ENCODE measurements at places on chromosomes 7 and 10.

- no peak for DNase-seq
These were observed 127.5 kb downstream of the PARD3 start for GRCh38 chr10:34687434-34688210.

GRCh38 chr10:114557854-114558253, 100.2 kb downstream of the ABLIM1 start:
- DNase-seq: no peak

DNA sequence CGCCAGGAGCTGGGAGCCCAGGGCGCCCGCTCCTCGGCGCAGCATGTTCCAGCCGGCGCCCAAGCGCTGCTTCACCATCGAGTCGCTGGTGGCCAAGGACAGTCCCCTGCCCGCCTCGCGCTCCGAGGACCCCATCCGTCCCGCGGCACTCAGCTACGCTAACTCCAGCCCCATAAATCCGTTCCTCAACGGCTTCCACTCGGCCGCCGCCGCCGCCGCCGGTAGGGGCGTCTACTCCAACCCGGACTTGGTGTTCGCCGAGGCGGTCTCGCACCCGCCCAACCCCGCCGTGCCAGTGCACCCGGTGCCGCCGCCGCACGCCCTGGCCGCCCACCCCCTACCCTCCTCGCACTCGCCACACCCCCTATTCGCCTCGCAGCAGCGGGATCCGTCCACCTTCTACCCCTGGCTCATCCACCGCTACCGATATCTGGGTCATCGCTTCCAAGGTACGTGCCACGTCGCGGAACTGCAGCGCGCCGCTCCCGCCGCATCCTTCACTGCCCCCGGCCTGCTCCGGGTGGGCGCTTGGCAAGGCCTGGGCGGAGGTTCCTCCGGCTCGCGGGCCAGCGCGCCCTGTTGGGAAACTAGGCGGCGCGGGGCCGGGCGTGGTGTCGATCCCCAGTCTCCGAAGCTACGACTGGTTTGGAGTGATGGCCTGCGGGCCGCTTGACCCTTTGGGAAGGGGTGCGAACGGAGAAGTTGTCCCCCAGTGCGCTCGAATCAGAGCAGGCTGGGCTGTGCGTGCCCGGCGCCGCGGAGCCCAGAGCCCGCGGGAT, 868 bp downstream of the EMX2 start:
- DNase-seq: no peak

DNA sequence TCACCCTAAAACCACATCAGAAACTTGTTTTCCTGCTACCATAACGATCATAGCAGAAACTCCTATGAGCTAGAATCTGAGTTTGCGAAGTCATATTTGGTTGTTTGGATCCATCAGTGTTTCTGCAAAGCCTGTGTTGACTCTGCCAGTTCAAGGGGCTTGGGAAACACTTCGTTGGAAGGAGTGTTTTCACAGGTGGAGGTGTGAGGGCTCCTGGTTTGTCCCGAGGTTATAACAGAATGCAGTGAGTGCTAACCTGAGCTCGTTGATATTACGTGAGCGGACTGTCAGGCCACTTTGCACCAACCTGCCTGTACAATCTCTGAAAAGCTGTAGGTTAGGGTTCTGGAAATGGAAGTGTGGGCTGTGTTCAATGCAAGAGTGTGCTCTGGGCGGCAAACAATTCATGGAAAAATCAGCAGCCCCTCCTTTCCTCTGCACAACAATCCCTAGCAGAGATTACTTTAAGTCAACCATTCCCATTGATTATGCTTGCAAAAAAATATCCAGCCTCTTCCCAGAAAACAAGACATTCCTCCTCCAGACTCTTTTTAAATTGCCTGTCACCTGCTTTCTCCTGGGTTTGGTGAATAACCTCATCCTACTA, 622.0 kb downstream of the TYW1 start:
- DNase-seq: no peak

DNA sequence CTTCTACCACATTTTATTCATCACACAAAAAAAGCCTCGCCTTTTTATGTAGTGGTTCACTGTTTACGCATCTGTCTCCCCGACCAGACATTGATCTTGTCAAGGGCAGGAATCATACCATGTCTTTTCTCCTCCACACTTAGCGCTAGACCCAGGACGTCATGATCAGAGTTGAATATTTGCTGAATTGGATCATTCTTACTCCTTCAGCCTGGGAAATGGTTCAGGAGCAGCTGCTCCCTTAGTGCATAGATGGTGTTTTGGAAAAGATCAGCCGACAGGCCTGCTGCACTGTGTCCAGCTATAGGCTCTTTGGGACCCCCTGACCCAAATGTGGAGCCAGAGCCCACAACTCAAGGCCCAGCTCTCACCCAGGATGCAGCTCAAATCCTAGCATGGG, 249.1 kb upstream of the TMEM72 start:
- no peak for DNase-seq

DNA sequence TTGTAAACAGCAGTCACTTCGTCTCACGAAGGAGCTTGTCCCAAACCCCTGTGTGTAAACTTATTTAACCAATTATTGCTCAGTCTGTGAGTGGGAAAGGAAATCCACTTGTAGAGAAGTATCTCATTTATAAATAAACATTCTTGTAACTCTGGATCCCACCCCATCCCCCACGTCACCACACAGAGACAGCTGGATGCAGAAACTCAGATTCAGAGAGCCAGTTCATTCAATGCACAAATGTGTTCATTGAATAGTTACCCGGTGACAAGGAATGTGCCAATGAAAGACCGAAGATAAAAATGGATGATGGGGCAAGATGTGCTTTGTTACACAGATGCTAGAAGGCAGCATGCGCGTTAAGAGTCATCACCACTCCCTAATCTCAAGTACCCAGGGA, 8.3 kb upstream of the OCM start:
- no peak for DNase-seq

DNA sequence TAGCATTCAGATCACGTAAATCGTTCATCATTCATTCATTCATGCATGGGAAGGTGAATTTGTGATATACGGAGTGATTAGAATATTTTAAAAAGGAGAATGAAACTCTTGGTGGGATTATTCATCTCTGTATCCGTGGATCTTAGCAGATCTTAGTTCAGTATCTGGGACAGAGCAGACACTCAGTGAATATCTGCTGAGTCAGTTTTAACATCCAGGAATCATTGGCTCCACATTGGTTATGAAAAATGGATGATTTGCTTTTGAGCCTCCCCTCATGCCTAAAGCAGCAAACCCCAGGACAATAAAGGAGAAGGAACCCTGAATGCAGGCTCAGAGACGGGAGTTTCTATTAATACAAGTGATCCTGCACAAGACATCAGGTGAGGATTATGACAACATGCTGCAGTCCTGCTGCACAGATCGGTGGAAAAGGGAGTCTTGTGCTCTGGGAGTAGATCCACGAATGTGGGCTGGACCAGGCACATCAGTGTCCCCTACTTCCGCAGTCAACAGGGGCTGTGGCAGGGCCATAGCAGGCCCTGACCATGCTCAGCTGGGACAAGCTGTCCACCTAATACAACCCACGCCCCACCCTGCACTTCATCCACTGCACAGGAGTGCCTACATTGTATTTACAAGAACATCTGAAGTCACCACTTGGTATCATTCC, 26.9 kb upstream of the FIGNL1 start:
- no peak for DNase-seq

GRCh38 chr7:6576024-6576866, 1.0 kb upstream of the ZDHHC4 start:
- DNase-seq: no peak

DNA sequence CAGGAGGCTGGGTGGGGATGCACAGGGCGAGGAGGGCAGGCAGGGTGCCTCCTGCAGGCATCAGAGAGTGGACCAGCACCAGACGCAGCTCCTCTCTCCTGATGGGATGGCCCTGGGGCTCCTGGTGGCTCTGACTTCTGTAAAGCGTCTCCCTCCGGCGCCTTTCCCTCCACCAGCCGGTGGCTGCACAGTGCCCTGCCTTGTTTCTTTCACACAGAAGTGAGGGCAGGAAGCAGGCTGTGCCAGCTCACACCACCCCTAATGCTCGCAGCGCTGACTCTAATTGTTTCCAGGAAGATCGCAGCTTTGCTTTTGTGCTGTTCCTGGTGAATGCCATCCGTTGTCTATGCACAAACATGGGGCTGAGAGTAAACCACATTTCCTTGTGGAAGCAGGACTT, 152.3 kb upstream of the LANCL2 start:
- no peak for DNase-seq

- no peak for DNase-seq
These were observed 117.9 kb downstream of the LRRC18 start for GRCh38 chr10:48821692-48822091.

GRCh38 chr10:5615316-5615715, 51.1 kb downstream of the ASB13 start:
- no peak for DNase-seq
